ENCODE measurements at places on chromosomes 3 and 15.

DNA sequence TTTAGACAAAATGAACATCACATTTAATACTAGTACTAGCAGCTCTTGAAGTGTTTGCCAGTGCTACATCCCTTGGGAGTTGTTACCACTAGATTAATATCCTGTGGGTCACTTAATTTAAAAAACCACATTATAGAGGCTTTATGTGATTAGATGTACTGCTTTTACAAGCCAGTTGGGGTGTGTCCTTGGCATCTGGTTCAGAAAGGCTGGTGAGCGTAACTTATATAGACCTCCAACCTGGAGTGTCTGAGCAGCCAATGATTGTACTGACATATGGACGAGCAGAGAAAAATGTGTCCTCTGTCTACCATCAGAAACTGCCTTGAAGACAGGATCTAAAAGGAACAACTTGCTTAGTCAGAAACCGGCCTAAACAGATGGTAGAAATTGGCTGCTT is 306.2 kb upstream of the ATP11B start:
- DNase-seq: no peak

DNA sequence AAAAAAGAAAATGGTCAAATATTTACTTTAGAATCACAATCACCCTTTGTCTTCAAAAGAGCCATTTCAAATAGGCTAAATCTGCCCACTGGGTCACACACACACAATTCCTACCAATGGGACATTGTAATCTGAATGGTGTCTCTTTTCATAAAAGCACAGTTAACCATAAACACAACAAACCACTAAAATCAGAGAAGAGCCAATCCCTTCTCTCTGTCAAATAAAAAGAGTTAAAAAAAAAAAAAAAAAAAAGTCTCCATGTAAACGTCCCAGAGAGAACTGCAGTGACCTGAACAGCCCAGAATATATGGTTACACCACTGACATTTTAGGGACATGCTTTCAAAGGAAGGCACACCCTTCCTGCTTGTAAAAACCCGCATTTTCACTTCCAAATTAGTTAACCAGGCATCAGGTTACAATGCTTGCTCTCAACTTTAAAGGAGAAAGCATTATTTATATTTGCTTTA is 63.7 kb downstream of the PRICKLE2 start:
- DNase-seq: no peak

- no peak for DNase-seq
Measured at GRCh38 chr15:41703120-41703519, 42.9 kb downstream of the MGA start.

DNA sequence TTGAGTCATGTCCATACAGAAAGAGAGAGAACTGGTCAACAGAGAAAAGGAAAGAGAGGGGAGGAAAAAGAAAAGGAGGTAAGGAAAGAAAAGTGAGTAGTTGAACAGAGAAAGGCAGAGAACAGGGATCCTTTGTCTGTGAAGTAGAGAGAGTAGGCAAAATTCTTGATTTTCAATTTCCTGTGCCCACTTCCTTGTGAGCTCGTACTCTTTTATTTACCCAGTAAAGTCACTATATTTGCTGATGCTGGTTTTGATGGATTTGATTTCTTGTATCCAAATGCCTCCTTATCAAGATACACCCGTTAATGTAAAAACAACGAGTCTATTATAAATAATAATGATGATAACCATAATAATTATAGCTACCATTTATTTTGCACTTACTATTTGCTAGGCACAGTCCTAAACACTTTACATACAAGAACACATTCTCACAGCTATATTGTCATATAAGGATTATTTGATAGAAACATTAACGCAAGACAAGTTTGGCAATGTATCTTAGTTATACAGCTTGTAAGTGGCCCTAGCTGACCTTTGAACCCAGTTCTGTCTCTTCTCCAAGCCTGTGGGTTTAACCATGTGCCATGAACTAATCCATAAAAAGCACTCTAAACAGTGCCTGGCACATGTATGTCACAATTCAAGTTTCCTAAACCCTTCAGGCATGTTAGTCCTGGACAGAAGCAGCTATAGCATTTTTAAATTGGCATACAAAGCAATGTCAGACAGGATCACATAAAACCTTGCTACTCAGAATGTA is 6.7 kb upstream of the P2RY1 start:
- no peak for DNase-seq

- DNase-seq: no peak
Measured at GRCh38 chr3:187019542-187020072, 89.3 kb downstream of the ST6GAL1 start.

- DNase-seq: peak; percentile 96
Measured at GRCh38 chr3:9792405-9793160, at the start of the genes ARPC4 and TADA3. Gene ARPC4 (plus strand): TSS chr3:9793082. CDS start chr3:9793122, 40 bp downstream. Gene TADA3 (minus strand): TSS chr3:9792473. CDS start chr3:9791466, 1,007 bp downstream.

Data from suppressor macrophage treated with lipopolysaccharide for 1 hour (primary cell).